ENCODE measurements at places on chromosomes 7 and 10.

- no peak for DNase-seq
Observed at GRCh38 chr7:66336760-66337159, 131.6 kb downstream of the TPST1 start.

- no peak for DNase-seq
Observed at GRCh38 chr7:22549051-22549450, 49.1 kb upstream of the STEAP1B start.

DNA sequence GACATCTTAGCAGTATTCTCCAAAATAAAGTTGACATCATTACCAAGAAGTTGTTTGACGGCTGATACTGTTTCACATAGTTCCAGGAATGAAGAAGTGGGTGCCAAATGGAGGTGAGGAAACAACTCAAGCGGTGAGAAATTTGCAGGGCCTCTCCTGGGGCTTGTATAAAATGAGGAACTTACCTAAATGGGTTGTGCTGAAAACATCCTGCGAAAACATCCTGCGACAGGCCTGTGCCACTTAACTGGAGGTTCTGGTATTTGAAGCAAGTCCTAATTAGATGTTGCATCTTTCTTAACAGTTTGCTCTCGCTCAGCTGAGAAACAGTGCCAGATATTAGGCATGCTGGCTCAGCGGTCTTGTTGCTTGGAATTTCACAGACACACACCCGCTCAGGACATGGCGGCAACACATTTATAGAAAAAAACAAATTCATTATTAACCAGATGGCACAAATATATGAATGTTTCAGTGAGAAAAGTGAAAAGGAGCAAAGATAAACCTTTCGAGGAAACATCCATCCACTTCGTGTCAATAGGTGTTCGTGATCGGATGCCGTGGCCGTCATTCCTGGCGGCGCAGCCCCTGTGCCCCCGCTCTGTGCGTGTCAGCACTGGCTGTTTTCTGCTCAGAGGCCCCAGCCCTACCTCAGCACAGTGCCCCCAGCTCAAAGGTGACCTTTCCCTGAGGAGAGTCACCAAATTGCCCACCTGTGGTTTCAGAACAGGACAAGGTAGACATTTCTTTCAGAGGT lies 48.1 kb downstream of the CDC123 start:
- DNase-seq, result no peak

GRCh38 chr10:130485958-130486895 lies 350.0 kb downstream of the GLRX3 start:
- DNase-seq, result no peak

DNA sequence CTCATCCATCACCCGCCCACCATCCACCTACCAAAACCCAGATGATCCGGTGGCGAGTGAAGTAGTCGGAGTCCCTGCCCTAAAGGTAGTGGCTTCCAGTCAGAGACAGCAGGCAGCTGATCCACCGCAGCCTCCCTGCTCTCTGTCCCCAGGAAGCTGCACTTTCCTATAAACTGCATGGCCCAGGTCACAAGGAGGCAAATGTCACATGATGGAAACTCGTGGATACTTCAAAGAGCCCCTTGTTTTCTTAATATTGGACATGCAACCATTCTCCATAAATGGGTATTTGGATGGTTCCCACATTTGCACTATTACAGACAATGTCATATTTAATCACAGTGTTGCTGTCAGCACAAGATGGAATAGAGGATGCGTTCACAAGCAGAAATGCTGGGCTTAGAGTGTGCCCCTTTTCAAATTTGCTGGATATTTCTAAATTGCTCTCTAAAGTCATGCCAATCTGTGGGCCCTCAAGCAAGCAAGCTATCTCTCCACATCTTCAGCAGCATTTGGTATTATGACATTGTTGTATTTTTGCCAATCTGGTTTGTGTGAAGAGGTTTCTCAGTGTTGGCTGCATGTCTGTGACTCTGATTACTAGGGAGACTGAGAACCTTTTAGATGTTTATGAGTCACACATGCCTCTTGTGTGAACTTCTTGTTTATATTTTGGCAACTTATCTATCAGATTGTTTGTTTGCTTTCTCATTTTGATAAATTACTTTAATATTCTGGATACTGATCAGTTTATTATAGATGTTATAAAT lies 822.0 kb downstream of the TNS3 start:
- DNase-seq, result no peak

- peak; percentile 35 for DNase-seq
Observed at GRCh38 chr7:43879477-43879876, 10.2 kb upstream of the MRPS24 start.

GRCh38 chr7:2802101-2802500 lies 42.0 kb downstream of the GNA12 start:
- no peak for DNase-seq

DNA sequence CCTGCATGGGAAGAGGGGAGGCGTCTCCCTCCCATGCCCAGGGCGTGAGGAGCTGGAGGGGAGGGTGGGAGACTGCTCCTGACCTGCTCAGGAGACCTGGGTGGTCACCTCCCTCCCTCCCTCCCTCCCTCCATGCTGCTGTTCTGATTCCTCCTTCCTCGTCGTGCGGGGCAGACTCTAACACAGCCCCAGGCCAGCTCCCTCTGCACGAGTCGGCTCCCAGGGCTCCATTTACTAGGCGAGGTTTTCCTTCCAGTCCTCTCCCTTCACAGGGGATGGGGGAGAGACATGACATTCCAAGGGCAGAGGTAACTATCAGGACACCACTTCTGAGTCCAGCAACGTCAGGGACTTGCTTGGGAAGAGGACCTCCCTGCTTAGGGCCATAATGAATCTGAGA lies 23.6 kb downstream of the VIPR2 start:
- DNase-seq, result no peak

- DNase-seq, result no peak
Observed at GRCh38 chr10:22491931-22492615, 146.8 kb downstream of the SPAG6 start.

- DNase-seq, result no peak
Observed at GRCh38 chr10:33067917-33068316, 109.9 kb upstream of the ITGB1 start.

DNA sequence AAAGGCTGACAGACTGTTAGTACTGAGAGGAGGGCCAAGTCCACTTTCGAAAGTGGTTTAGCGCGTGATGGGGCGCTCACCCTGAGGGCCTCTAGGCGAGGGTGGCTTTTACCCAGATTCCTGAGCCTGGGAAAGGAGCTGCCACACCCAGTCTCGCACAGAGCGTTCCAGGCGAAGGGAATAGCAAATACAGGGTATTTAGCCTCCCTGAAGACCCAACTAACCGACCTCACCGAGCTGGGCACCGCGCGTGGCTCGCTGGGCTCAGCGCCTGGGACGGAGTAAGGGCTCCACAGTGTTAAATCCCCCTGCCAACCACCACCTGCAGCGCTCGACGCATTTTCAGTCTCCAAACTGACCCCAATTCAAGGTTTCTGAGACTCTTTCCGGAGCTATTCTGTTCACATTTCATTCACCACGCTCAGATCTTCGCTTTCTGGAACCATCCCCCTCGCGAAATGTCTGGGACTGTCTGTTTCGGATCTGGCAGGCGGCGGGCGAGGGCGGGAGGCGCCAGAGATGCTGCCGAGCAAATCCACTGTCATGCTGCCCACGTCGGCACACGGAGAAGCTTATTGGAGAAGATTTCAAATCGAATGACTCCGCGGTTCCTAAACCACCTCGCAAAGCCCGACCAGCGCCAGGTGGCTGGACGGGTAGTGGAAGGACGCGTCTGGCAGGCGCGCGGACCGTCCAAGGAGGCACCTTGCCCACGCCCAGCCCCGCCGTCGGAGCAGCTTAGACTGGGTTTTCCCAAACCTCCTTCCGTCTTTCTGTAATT lies 1.4 kb upstream of the OSBPL3 start:
- DNase-seq, result no peak

GRCh38 chr10:102644646-102645387 lies 538 bp downstream of the TRIM8 start:
- no peak for DNase-seq

GRCh38 chr7:151819866-151820265 lies 57.0 kb downstream of the PRKAG2 start:
- no peak for DNase-seq

GRCh38 chr7:1717095-1717483 lies 47.0 kb downstream of the ELFN1 start:
- DNase-seq, result no peak

- no peak for DNase-seq
Observed at GRCh38 chr10:25036381-25036780, 20.0 kb downstream of the THNSL1 start.

GRCh38 chr7:94044806-94045205 lies 40.7 kb upstream of the BET1 start:
- DNase-seq, result no peak

DNA sequence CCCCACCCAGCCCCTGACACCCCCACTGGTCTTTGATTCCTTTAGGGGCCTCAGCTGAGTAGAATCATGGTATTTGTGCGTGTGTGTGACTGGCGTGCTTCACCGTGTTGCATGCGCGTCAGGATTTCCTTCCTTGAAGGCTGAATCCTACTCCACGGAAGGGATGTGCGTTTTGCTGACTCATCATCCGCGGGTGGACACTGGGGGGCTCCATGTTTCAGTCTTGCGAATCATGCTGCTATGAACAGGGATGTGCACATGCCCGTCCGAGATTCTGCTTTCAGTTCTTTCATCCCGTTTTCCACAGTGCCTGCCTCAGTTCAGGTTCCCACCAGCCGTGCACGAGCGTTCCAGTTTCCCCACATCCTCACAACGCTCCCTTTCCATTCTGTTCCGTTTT lies 20.9 kb upstream of the JAKMIP3 start:
- DNase-seq, result no peak

- DNase-seq, result no peak
Observed at GRCh38 chr7:98194186-98194585, 17.1 kb upstream of the BHLHA15 start.

GRCh38 chr10:61586829-61587228 lies 75.9 kb upstream of the CABCOCO1 start:
- no peak for DNase-seq

GRCh38 chr7:12965767-12966166 lies 278.3 kb downstream of the ARL4A start:
- no peak for DNase-seq

GRCh38 chr7:135348493-135348892 lies 114.9 kb downstream of the STRA8 start:
- no peak for DNase-seq

- no peak for DNase-seq
Observed at GRCh38 chr7:159094023-159094740, 50.5 kb downstream of the VIPR2 start.

DNA sequence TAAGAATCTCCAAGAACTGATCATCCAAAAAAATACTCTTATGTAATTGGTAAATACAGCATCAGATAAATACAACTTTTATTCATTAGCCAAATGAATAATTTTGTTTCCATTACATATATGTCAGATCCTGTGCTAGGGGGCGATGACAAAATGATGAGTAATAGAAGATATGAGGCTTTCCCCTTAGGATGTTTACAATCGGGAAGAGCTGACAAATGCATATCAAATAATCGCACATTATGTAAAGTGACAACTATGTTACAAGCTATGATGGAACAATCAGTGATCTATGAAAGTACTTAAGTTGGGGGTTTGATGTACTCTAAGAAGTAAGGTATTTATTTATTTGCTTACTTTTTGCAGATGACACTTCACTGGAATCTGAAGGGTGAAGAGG lies 465.6 kb upstream of the VSTM2A start:
- no peak for DNase-seq

GRCh38 chr7:27125986-27126394 lies 4.6 kb downstream of the HOXA4 start:
- DNase-seq, result no peak

GRCh38 chr7:148527717-148528168 lies 62.8 kb upstream of the C7orf33 start:
- DNase-seq, result peak; percentile 40

Data from astrocyte of the cerebellum (primary cell).